Metanephros (tissue), 2 donors: ENCODE measurements at places on chromosomes 11 and 22. TPM values are rescaled to one million over a fixed set of nuclear protein-coding genes. Genes with fewer than 3 reads are reported as not detected.

Gene PTGDR2
- 1.3 TPM for total RNA-seq

Gene ENTHD1
- total RNA-seq, result not detected

Gene NAALAD2
- total RNA-seq, result 24.2 TPM

Gene DDI1
- not detected for total RNA-seq

Gene FEN1
- total RNA-seq, result 22.5 TPM

Gene FAM83F
- 2.5 TPM for total RNA-seq

Gene FLRT1
- total RNA-seq, result 6.1 TPM

Gene OSBP2
- total RNA-seq, result 15.4 TPM

Gene C1QTNF5
- total RNA-seq, result 39.0 TPM

Gene RTN4R
- 7.6 TPM for total RNA-seq

Gene DMC1
- 2.9 TPM for total RNA-seq

Gene OR52A1
- not detected for total RNA-seq

Gene GAS2L1
- 8.9 TPM for total RNA-seq

Gene CHST1
- 5.7 TPM for total RNA-seq

Gene HEPN1
- total RNA-seq, result not detected

Gene TRIM51
- total RNA-seq, result not detected
